Naive thymus-derived CD4-positive, alpha-beta T cell (primary cell): ENCODE measurements at places on chromosomes 7 and 10. TPM values are rescaled to one million over a fixed set of nuclear protein-coding genes. Genes with fewer than 3 reads are reported as not detected.

The ANKRD1 gene
- not detected for total RNA-seq

The DNMBP gene
- 4.4 TPM for total RNA-seq

DNA sequence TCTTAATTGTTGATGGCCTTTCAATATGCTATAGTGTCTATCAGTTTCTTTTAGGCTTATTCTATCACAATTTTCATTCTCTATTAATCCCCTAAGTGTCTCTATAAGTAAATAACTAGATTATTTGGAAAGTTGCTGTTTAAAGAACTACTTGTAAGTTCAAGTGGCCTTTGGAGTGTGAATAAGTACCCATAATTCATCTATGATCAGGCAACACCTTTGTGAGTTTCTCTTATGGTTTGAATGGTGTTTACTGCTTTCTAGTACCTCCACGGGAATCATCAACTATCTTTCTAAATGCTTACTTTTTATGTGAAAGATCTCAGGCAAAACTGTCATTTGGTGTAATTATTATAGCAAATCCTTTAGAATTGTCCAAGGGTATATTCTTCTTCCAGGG, 166.7 kb downstream of the POU6F2 start:
- no peaks in the 10 kb centered on the region for H3K36me3 ChIP-seq
- DNase-seq, result no peak
- H3K27ac ChIP-seq, result no peak overlapping the region

- no peak overlapping the region for H3K27ac ChIP-seq
- H3K36me3 ChIP-seq, result no peaks in the 10 kb centered on the region
- H3K27me3 ChIP-seq, result no peaks in the 10 kb centered on the region
- no peak overlapping the region for H3K4me3 ChIP-seq
- no peaks in the 10 kb centered on the region for H3K4me1 ChIP-seq
These were observed 5.8 kb downstream of the CDCA7L start for GRCh38 chr7:21939858-21940372.

DNA sequence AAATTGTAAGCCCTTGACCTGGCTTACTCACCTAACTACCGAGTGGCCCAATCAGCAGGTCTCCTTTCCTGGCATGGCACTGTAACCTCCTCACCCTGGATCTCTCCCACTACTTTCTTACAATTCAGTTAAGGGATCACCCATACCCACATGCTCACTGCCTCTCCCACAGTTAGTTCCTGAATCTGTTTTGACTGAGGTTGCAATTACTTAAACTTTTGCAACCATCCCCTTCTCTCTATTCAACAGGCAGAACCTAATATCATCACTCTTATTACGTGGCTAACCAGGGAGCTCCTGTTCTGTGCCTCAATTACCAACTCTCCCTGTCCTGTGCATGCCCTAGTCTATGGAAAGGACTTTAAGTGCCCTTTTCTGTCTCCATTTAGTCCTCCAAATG, 84.2 kb upstream of the IKZF1 start:
- H3K36me3 ChIP-seq, result no peaks in the 10 kb centered on the region
- H3K4me1 ChIP-seq, result peaks cover 22% of the 10 kb centered on the region
- H3K27me3 ChIP-seq, result no peaks in the 10 kb centered on the region
- H3K4me3 ChIP-seq, result no peak overlapping the region

DNA sequence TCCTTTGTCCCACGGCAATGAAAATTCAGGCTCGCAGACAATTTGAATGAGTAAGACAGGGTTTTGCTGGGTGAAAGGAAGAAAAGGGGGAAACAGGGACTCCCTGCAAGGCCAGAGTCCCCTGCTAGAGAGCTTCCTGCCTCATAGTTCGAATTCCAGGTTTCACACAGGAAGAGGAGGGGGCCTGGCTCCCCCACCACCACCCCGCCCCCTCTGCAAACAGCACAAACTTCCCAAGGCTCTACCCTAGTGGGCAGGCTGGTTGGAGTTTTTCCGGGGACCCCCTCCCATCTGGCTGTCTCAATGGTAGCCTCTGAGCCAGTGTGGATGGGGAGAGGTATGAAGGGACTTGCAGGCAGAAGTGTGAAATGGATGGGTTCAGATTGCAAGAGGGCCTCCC, 57.4 kb upstream of the NEBL start:
- H3K4me3 ChIP-seq, result no peak overlapping the region
- H3K27ac ChIP-seq, result no peak overlapping the region
- no peaks in the 10 kb centered on the region for H3K36me3 ChIP-seq
- no peak for DNase-seq
- no peaks in the 10 kb centered on the region for H3K4me1 ChIP-seq
- no peaks in the 10 kb centered on the region for H3K27me3 ChIP-seq

DNA sequence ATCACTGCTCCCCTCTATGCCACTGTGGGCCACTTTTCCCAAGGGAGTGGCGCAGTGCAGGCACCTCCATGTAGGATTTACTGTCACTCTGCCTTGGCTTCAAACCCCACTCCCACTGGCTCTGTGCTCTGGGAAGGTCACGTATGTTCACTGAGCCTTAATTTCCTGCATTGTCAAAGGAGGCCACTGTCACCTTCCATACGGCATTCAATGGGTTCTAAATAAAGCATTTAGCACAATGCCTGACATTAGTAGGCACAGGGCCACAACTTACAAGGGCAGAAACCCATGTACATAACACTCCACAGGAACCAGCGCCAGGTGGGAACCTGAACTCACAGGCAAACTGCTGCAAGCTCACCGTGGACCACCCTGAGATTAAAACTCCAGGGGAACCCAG, 196.4 kb downstream of the USP6NL start:
- H3K4me1 ChIP-seq, result no peaks in the 10 kb centered on the region
- no peaks in the 10 kb centered on the region for H3K27me3 ChIP-seq
- H3K4me3 ChIP-seq, result no peak overlapping the region
- no peak overlapping the region for H3K27ac ChIP-seq
- DNase-seq, result no peak

DNA sequence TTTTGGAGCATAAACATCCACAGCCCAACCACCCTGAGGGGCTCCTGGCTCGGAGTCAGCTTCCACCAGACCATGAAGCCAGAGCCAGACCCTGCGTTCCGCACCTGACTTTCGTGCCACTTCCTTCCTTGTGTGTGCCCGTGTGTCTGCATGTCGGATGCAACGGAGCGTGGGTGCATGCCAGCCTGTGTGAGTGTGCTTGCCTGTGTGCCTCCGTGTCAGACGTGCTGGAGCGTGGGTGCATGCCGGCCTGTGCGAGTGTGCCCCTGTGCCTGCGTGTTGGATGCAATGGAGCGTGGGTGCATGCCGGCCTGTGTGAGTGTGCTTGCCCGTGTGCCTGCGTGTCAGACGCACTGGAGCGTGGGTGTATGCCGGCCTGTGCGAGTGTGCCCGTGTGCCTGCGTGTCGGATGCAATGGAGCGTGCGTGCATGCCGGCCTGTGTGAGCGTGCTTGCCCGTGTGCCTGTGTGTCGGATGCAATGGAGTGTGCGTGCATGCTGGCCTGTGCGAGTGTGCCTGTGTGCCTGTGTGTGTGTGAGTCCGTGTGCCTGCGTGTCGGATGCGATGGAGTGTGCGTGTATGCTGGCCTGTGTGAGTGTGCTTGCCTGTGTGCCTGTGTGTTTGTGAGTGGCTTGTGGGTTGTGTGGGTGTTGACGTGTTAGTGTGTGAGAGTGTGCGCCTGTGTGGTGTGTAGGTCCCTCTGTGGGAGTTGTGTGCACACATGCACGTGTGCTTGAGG, 28.1 kb upstream of the KNDC1 start:
- no peaks in the 10 kb centered on the region for H3K36me3 ChIP-seq
- H3K27ac ChIP-seq, result no peak overlapping the region
- no peaks in the 10 kb centered on the region for H3K4me1 ChIP-seq
- no peak for DNase-seq

DNA sequence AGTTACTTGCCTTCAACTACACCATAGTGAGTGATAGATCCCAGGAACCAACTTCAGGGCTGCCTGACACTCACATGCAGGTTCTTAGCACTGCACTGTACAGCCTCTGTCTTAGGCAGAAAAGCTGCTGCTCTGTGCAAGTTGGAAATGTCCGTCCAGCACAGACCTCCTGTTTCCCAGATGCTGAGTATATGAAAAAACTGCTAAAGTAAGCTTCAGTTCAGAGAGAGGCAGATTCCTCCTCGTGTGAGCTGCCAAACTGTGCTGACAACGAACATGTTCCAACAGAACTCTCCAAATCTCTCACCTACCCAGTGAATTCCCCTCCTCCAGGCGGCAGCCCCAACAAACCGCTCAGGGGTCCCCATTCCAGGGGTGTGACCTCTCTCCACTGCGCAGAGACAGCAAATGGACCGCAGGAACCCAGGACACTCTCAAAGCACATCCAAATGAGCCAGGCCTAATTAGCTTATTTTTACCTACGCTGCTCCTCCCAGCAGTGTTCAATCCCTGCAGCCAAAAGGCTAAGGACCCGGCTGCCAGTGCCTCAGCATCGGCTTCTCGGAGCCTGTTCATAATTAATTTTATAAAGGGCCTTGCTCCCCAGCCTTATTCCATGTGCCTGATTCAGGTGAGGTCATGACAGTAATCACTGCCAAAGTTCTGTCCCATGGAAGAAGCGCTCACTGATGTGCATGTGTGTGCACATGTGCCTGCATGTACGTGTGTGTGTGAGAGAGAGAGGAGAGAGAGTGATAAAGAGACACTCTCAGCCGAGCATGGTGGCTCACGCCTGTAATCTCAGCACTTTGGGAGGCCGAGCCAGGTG, 159.5 kb upstream of the AUTS2 start:
- no peak overlapping the region for H3K4me3 ChIP-seq
- H3K27ac ChIP-seq, result no peak overlapping the region
- H3K36me3 ChIP-seq, result no peaks in the 10 kb centered on the region

- no peaks in the 10 kb centered on the region for H3K4me1 ChIP-seq
- H3K27ac ChIP-seq, result no peak overlapping the region
- no peaks in the 10 kb centered on the region for H3K27me3 ChIP-seq
- no peak overlapping the region for H3K4me3 ChIP-seq
These were observed 243.4 kb upstream of the SEMA3C start for GRCh38 chr7:81162234-81162633.

DNA sequence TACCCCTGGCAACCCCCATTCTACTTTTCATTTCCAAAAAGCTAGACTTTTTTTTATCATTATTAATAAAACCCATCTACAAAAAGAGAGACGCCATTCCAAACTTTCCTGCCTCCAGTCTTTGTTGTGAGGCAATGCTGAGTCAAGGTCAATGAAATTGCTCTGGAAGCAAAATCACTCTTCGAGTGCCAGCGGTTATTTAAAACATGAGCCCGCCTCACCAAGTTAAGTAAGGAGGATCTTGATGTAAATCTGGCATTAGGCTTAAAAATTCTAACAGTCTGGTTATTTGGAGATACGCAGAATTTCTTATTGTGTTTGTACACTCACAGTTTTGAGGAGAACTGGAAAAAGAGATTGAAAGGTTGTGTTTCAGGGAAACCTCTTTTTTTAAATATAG, 1196.3 kb downstream of the TYW1 start:
- no peak for DNase-seq
- H3K27ac ChIP-seq, result no peak overlapping the region
- no peaks in the 10 kb centered on the region for H3K4me1 ChIP-seq
